LNCaP clone FGC (cell line): ENCODE measurements at places on chromosomes 2 and 18.
A peak's percentile ranks its signal among the peaks of the same experiment; 100 is the strongest.

- no peak for DNase-seq
Measured at GRCh38 chr2:24123922-24124580, 782 bp downstream of the FAM228B start.

- peak; percentile 11 for DNase-seq
Measured at GRCh38 chr18:21110713-21111345, 784 bp downstream of the ROCK1 start.

DNA sequence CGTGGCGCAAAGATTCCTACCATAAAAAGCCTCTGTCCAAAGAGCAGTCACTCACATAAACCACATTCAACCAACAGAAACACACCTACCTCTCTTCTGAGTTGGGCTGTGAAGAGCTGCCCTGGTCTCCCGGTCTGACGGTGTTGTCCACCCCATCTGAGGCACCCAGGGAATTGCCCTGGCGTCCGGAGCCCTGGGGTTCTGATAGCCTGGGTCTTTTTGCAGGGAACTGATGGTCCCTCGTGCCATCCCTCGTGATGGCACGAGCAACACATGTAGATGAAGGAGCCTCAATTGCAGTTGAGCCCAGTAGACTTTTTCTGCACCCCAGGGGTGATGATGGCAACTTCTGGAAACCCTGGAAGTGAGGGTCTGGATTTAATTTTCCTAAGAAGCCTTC, 13.8 kb downstream of the HJURP start:
- no peak for DNase-seq

- no peak for DNase-seq
Measured at GRCh38 chr2:235856151-235856854, 311.9 kb downstream of the GBX2 start.

DNA sequence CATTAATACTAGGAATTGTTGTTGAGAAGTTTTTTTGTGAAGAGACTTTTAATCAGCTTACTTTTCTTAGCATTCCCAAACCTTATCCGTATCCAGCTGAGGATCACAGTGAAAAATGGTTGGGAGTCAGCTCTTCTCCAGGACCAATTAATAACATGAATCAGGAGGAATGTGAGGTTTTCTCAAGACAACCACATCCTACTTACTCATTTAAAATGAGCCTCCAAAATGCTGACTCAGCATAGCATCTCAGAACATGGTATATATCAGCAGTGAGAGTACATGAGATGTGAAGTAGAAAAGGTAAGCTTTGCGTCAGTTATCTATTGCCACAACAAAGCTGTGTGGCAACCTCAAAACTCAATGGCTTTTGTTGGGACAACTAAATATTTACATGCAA, 140.3 kb downstream of the NRP2 start:
- no peak for DNase-seq

DNA sequence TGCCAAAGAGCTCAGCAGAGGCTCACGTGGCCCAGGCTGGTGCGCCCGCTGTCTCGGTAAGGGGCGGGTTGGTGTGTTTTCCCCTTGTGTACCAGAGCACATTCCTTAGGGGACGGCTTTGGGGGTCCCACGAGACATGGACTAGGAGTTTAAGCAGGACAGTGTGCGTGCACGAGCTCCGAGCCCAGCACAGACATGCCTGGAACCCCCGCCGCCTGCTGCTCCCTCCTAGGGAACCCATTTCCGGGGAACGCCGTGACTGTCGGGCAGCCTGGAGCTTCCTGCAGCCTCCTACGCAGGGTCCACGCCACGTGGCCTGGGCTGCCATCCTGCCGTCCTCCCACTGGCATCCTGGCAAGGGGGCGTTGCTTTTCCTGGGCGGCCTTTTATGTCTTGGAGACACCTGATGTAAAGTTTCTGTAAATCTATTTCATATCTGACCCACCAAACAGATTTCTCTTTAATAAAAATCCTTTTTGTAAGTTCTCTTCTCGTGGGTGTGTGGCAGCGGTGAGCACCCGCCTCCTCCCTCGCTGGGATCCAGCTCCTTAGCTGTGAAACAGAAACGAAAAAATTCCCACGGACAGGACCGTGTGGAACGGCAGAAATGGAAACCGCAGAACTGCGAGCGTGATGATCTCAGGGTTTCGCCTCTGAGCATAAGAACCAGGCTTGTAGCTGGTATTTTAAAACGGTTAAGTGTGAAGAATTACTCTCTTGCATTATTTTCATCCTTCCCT, 43.5 kb upstream of the KCNG2 start:
- DNase-seq: no peak

GRCh38 chr2:127358044-127358443, 29.7 kb downstream of the MAP3K2 start:
- no peak for DNase-seq

DNA sequence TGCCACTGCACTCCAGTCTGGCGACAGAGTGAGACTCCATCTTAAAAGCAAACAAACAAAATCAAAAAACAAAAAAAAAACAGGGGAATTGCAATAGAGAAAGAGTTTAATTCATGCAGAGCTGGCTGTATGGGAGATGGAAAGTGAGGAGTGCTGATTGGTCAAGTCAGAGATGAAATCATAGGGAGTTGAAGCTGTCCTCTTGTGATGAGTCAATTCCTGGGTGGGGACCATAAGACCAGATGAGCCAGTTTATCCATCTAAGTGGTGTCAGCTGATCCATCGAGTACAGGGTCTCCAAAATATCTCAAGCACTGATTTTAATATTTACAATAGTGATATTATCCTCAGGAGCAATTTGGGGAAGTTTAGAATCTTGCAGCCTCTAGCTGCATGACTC, 45.3 kb downstream of the FRZB start:
- DNase-seq: no peak

GRCh38 chr18:26746398-26746797, 119.1 kb downstream of the AQP4 start:
- DNase-seq: no peak

DNA sequence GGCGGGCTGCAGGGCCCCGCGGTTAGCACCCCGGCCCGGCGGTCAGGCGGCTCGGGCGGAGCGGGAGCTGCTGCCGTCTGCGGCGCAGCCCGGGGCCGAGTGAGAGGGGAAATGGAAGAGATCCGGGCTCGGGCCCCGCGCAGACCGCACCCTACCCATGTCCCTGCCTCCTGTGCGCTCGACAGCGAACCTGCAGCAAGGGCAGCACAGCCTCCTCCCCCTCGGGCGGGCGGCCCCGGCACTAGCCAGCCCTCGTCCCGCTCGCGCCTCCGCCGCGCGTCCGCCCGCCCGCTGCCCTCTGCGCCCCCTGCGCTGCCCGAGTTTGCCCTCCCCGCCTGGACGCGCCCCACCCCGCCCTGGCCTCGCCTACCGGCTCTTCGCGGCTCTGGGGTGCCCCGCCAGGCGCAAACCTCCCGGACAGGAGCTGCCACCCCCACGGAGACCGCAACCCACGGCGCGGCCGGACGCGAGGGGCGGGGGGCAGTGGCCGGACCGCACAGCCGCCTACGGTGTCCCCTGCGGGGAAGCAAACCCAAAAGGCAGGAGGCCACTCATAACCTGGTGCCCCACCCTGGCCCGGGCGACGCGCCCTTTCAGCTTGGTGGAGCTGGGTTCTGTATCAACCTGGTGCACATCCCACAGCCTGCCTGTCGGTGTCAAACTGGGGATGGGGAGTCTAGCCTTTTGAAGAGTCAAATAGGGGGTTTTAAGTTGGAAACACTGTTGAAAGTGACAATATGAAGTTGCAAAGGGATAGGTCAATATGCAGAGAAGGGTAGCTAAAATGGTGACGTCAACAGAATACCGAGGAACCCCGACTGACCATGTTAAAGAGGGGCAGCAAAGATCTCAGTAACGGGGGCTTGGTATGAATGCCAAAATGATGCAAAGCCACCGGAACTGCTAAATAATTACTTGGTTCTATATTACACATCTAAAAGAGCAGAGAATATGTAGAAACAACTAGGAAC, at the start of gene IHH:
TSS of gene IHH (minus strand) at position 101 of the 971 bp plus-strand sequence. CDS start 454 bp downstream, outside the sequence.
- no peak for DNase-seq

- DNase-seq: peak; percentile 14
Measured at GRCh38 chr18:52339891-52340371, at the start of gene DCC. Gene DCC (plus strand): TSS chr18:52340197. CDS start chr18:52340788, 591 bp downstream.

GRCh38 chr2:240351088-240351741, 84.2 kb upstream of the GPC1 start:
- DNase-seq: no peak

- no peak for DNase-seq
Measured at GRCh38 chr2:11050565-11050964, 104.7 kb upstream of the SLC66A3 start.

DNA sequence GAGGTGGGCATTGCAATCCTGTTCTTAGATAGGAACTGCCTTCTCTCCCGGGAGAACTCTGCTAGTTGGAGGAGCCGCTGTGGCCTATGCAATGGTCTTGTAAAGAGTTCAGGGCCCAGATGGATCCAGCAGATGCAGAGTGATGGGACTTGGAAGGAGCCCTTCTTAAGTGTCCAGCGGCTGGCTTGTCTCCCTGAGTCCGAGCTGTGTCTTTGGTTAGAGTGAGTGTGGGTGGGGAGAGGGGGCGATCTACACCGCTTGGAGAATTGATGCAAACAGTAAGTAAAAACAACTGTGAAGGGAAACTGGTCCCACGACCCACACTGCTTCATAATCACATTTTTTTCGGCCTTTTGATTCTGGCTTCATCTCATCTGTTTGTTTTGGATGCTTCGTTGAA, 89.8 kb upstream of the CYRIA start:
- DNase-seq: no peak

- DNase-seq: no peak
Measured at GRCh38 chr2:181554061-181554830, 97.1 kb downstream of the ITGA4 start.

- DNase-seq: peak; percentile 10
Measured at GRCh38 chr18:27685807-27686412, 491.0 kb downstream of the CDH2 start.

DNA sequence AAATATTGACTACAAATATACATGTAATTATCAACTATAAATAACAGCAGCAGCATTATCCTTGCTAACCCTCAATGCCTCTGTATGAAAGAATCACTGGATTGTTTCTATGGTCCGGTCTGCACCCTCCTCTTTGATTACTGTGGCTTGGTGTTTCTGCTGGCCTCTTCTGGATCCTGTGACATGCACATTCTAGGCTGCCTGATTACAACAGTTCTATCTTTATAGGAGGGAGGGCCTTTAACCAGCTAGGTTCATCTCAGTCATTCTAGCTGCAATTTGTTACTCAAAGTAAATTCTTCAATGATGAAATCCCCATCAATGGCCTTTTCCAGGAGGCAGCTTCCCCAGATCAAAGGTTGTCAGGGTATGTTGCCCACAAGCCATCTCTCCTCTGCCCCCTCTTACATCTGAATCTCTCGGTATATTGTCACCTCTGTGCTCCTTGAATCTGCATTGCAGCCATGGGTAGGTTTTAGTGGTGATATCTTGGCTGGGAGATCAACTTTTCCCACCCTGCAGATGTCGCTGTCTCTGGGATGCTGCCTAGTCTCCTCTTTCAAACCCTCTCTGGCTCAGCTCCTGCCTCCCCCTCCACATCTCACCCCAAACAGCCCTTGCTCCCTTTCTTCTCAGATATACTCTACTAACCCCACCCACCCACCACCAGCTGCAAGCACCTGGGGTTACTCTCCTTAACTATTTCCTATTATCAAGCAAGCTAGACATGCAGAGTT, 106.2 kb upstream of the BZW1 start:
- DNase-seq: no peak

DNA sequence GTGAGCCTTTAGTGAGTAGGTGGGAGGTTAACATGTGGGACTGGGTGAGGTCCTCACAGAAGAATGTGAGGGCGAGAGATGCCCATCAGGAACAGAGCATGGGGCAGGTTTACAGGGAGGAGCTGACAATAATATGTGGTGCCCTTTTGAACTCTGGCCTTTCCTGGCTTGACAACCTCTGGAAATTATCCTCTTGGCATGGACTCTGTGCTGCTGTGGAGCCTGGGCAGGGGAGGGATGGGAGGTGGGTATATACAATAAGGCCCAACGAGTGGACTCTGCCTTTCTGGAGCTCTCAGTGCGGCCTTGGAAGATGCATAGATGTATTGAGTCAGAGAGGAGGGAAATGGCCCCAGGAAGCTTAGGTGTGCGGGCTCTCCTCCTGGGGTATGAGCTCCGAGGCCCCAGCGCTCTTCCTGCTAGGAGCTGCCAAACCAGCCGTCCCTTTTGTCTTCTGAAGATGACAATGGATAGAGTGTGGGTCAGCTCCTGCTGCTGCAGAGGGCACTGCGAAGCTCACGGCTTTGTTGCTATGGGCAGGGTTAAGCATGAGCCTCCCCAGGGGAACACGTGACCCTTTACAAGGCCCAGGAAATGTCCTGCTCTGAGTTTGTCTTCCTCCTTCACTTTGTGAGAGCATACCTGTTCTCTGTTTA, 8.7 kb upstream of the PSD4 start:
- no peak for DNase-seq

GRCh38 chr2:216949700-216950413, 90.0 kb upstream of the TNP1 start:
- no peak for DNase-seq

GRCh38 chr18:24326211-24326610, 71.4 kb downstream of the OSBPL1A start:
- no peak for DNase-seq

GRCh38 chr2:160433466-160434140, 60.0 kb downstream of the RBMS1 start:
- DNase-seq: peak; percentile 64

GRCh38 chr2:235131334-235132305, 179.8 kb downstream of the SH3BP4 start:
- DNase-seq: no peak

DNA sequence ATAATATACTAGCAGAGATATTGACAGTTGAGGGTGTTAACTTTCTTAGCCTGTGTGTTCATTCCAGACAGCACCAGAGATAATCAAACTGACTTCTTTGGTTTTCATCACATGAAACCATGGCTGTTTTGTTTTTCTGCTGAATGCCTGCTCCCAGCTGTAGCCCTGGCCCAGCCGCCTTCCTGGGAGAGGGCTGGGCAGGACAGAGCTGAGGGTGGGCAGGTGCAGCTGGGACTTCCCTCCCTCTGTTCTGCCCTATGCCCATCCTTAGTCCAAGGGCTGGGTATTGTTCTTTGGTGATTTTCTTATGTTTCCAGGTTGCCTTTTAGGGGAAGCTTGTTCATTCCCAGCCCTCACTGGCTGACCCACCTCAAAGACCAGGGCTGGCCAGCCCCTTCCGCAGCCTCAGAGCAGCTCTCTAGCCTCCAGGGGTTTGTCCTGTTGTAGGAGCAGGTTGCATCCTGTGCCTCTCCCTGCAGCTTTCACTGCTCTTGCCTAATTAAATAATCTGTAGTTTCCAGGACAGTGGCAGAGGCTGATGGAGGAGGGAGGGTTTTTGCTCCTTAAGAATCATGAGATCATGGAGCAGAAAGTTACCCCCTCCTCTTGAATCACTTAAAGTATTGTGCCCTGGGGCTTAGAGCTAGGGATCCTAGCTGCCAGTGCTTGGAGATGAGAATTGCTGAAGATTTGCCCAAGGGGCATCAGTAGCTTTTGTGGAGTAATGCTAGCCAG, 61.4 kb downstream of the MTCL1 start:
- no peak for DNase-seq

- DNase-seq: no peak
Measured at GRCh38 chr2:231854616-231855125, 68.4 kb downstream of the COPS7B start.

- DNase-seq: no peak
Measured at GRCh38 chr2:55087501-55087900, 37.2 kb upstream of the RTN4 start.
